Activated T-cell treated with anti-CD3 and anti-CD28 coated beads, Interleukin-2, amount 50 U/mL, for 24 hours (primary cell): ENCODE measurements at places on chromosomes 11 and 22.

DNA sequence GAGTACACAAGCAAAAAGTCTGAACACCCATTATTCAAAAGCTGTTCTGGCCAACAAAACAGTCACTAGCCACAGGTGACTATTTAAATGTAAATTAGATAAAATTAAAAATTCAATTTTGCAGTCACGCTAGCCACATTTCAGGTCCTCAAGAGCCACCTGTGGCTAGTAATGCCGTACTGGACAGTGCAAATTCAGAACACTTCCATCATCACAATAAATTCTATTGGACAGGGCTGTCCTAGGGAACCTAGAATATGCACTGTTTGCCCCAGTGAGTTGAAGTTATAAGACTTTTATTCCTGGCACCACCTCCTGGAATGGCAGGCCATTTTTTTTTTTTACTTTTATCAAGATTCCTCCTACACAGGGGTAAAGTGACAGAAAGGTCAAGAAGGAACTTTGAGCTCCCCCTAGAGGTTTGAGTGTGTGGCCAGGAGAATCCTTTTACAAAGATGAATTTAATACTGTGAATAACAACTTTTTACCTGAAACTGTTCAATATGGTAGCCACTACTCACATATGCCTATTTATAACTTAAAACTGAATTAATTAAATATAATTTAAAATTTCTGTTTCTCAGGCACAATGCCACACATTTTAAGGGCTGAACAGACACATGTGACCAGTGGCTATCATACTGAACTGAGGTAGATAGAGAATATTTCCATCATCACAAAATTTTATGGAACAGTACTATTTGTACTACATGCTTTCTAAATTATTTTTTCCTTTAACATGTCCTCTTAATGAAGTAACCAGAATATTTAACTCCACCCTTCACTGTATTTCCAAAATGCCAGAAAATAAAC is 6.5 kb downstream of the MSANTD2 start:
- DNase-seq, result no peak

- DNase-seq, result no peak
Measured at GRCh38 chr22:23737696-23738095, 13.2 kb downstream of the ZNF70 start.

DNA sequence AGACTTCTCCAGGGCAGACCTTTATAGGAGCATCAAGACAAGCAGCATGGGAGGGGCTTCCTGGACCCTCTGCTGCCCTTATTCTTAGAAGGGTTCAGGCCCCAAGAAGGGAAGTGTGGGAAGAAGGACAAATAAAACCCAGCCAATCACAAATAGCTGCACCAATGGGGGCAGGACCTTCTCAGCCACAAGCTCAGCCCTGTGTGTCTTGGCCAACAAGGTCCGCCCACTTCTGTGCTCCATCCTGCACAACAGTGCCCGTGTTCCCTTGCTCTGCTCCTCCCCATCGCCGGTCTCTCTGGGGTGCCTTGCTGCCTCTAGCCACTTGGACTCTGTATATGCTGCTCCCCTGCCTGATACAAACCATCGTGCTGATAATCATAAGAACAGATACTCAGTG is 86.1 kb downstream of the NAT10 start:
- DNase-seq, result no peak

- DNase-seq, result no peak
Measured at GRCh38 chr11:33135216-33135615, 26.1 kb downstream of the CSTF3 start.

DNA sequence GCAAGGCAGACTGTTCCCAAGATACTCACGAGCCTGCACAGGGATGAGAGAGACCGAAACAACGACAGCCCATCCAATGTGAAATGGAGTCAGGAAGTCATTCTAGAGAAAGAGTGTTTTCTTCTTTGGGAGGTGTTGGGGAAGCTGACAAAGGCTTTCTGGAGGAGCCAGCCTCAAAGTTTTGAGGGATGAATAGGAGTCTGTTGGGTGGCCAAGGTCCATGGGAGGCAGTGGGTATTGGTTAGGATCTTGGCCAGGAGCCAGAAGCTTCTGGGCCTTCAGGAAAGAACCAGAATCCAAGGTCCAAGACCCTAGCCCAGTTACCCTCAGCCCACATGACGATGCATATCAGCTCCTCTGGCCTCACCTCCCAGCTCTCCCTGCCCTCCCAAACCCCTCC is 59.9 kb upstream of the SHISAL1 start:
- DNase-seq, result no peak

GRCh38 chr11:77819411-77819920 is 1.1 kb downstream of the RSF1 start:
- peak; percentile 87 for DNase-seq

GRCh38 chr11:109864834-109865547 is 228.2 kb upstream of the ZC3H12C start:
- DNase-seq, result no peak

DNA sequence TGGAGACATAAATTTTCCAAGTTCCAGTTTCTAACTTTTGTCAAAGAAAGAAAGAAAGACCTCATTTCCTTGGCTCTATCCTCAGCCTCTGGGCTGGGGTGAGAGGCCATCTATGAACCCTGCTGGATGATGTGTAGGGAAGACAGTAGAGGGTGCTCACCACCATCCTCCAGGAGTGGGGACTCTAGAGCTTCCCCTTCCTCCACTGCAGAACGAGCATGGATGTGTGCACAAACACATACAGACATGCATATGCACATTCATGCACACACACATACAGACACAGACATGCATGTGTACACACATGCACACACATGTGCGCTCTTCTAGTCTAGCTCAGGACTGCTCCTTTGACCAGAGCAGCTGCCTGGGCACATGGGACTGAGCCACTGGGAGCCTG is 565.8 kb downstream of the BUD13 start:
- no peak for DNase-seq

DNA sequence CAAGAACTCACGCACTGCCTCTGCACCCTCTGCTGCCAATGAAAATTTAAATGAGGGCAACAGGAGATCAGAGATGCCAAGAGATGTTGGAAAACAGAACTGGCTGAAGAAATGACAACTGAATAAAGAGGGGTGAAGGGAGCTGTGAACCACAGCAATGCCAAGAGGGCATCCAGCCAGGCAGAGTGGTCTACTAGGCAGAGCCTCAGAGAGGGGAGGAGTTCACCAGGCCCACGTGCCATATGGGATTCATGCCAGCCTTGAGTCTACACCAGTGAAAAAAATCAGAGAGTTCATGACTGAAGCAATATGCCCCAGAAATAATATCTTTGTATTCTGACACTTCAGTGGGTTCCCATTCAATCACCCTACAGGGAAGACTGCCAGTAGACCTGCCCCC is 4.4 kb downstream of the APOL2 start:
- DNase-seq, result no peak

- DNase-seq, result no peak
Measured at GRCh38 chr11:16526947-16527346, 170.6 kb upstream of the SOX6 start.

GRCh38 chr11:128365044-128365443 is 222.3 kb downstream of the ETS1 start:
- DNase-seq, result no peak

- no peak for DNase-seq
Measured at GRCh38 chr11:7186190-7186589, 65.5 kb upstream of the SYT9 start.
